ENCODE measurements at places on chromosomes 1 and 21.

GRCh38 chr1:204382714-204383083 is 23.0 kb upstream of the PLEKHA6 start:
- no peak for DNase-seq

DNA sequence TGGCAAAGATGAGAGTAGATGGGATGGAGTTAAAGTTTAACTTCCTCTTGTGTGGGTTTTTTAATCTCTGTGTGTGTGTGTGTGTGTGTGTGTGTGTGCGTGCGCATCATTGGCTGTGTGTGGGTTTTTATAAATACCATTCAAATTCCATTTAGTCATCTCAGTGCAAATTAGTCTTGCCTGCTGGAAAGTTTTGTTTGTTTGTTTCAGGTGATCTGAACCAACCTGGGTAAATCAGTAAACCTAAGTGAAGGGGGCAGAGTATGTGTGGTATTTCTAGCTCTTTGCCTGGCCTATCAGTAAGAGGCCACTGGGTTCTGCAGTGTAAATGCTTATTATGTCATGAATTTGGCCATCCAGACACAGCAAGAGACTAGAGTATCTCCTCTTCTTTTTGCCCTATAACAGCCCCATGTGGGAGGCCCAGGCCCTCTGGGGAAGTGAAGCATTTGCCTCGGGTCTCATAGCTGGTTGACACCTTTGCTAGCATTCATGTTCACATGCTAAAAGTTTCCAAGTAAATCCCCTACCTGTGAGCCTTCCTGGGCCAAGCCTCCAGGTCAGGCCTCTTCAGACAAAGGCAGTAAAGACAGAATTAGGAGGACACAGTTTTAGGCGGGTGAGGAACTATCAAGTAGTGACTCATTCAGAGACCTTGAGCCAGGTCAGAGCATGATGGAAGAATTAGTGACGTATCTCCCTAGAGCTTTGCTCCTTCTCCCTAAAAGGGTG is 14.7 kb downstream of the INTS3 start:
- DNase-seq = peak; percentile 67

- no peak for DNase-seq
Measured at GRCh38 chr1:168008595-168008994, 71.7 kb upstream of the MPC2 start.

GRCh38 chr1:193406901-193407300 is 220.5 kb upstream of the B3GALT2 start:
- DNase-seq = peak; percentile 56

DNA sequence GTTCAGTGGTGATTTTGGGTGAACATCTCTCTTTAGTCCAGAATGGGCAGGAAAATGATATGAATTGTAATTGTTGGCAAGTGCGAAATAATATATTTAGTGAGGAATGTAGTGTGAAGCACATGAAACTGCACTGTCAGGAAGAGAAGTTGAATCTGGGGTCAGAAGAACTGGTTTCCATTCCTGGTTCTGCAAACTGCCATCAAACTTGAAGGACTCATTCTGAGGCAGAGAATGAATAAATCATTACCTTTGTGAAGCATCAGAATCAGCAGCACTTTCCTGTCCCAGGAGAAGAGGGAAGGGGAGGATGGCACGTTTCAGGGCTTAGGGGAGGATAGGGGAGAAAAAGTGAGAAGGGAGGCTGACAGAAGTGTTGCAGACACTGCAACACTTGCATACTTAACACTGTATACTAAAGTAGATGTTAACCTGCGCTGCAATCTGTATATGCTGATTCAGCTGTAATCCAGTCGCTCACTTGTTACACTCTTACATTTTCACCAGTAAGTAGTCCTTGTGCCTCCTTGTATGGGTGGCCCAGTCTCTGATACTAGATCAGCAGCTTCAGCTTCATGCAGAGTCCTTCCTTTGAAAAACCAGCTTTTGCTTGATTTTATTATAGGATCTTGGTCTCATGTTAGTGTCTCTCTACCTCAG is 10.5 kb upstream of the RPTN start:
- DNase-seq = no peak

- DNase-seq = no peak
Measured at GRCh38 chr1:214912127-214912526, 170.4 kb upstream of the KCNK2 start.

GRCh38 chr1:6257541-6258069 is 3.3 kb downstream of the GPR153 start:
- no peak for DNase-seq

DNA sequence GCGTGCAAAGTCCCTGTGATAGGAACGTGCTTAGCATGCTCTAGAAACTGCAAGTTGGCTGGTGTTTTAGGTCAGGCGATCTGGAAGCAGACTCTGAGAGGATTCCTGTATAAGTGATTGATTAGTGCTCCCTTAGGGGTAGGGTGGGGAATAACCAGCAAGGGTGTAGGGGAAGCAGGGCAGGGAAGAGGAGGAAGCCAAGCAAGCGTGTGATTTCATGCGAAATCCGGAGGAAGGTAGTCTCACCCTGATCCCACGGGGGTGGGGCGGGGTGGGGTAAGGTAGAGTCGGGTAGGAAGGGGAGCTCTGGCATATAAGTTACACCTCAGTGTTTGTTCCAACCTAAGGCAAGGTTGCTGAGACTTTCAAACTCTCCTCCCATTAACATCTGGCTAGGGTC is 24.9 kb upstream of the CTPS1 start:
- no peak for DNase-seq

DNA sequence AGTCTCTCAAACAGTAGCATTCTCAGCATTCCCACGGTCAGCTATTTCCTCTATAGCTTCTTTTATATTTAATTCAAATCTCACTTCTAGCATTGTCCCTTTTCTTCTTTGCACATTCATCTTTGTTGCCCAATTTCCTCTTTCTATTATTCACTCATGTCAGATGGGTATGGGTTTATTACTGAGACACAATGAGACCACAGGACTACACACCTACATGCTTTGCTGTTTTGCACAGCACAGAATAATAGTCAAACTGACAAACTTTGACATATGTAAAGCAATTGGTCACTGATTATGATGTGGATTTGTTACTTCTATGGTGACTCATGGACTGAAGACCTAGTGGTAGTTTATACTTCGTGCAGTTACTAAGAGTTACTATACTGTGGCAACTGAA is 5.8 kb upstream of the CD1C start:
- peak; percentile 58 for DNase-seq

DNA sequence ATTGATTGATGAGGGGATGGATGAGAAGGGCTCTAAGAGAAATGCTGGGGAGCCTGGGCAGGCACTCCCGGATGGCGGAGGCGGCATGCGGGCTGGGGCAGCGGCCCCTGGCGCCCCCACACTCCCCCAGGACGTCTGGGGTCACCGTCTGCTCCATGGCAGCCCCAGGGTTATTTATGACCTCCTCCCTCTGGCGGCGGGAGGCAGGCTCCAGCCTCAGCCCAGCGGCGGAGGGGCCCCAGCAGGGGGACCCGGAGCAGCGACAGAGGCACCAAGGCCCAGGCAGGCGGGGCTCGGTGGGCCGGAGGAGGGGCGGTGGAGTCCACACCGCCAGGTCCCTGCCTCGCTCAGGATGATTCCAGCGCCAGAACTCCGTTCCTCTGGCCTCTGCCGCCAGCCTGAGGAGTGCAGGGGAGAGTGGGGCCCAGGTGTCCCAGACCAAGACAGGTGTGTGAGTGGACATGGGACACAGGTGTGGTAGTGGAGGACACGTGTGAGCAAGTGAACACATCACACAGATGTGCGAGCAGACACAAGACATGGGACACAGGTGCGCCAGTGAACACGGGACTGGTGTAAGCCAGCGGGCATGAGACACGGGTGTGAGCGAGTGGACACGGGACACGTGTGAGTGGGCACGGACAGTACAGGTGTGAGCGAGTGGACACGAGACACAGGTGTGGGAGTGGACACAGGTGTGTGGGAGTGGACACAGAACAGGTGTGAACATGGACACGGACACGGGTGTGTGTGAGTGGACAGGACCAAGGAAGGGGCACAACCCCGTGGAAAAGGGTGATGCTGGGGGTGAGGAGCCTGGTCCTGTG is 2.5 kb upstream of the SAMD11 start:
- peak; percentile 88 for DNase-seq

- peak; percentile 89 for DNase-seq
Measured at GRCh38 chr1:206658264-206658980, 23.1 kb downstream of the DYRK3 start.

DNA sequence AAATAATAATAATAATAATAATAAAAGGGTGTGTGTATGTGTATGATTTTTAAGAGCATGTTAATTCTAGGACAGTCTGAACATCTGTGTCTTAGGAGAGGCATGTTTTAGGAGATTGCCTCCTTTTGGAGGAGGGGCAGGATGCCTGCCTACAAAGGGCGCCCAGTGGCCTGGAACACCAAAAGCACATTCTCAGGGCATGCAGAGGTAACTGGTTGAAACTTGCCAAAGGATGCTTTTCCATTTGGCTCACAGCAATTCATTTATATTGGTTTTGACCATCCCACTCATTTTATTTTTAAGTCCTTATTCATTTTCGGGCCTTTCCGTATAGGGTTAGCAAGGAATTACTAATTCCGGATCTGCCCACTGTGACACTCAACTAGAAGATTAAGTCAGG is 21.1 kb upstream of the LAMC2 start:
- no peak for DNase-seq

- peak; percentile 82 for DNase-seq
Measured at GRCh38 chr1:110011527-110012041, 22.8 kb upstream of the STRIP1 start.

DNA sequence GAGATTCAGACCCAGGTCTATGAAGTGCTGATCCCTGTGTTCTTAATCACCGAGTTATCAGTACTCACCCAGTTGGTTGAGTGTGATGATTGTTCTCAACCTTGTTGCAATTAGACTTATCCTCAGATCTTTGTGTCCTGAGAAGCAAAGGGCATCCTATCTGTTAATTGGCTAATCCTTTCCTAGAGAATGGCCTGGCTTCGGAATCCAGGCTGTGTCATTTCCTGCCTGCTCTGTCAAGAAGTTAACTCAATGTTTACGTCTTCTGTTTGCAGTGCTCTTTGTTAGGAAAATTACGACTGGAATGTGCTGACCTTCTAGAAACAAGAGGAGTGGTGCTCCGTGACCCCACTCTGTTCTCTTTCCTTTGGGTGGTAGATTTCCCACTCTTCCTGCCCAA is 14.7 kb downstream of the GAS5 start:
- DNase-seq = no peak

DNA sequence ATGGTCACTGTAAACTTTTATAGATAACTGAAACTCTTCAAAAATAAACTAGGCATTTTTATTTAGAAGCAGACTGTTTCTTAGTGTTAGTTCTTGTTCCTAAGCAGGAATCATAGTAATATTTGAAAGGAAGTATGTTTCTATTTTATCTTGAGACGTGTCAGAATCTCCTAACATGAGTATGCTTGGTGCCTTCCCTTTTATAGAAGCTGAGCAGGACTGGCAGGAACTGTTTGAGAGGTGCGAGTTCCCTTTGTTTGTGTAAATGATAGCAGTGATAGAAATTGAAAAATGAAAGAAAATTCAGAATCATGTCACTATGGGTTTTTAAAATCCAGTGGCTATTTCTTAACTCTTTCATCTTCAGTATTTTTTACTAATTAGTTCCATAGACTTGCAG is 56.9 kb downstream of the LRRC8D start:
- no peak for DNase-seq

DNA sequence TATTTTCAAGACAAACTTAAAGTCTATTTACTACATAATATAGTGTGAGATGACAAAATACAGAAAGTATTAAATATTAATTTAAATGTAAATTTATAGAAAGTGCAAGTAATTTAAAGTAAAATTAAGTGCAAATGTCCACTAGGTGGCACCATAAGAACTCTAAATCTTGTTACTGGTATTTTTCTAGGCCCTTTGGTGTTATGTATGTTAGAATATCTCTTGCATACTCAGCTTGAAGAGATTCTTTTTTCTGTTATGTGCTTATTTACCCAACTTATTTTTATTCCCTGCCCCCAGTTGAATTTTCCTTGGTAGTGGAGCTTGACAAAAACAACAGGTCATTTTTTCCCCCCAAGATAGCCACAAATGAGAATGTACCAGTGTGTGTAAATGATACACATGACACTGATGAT is 71.5 kb downstream of the RPS6KC1 start:
- DNase-seq = peak; percentile 64

DNA sequence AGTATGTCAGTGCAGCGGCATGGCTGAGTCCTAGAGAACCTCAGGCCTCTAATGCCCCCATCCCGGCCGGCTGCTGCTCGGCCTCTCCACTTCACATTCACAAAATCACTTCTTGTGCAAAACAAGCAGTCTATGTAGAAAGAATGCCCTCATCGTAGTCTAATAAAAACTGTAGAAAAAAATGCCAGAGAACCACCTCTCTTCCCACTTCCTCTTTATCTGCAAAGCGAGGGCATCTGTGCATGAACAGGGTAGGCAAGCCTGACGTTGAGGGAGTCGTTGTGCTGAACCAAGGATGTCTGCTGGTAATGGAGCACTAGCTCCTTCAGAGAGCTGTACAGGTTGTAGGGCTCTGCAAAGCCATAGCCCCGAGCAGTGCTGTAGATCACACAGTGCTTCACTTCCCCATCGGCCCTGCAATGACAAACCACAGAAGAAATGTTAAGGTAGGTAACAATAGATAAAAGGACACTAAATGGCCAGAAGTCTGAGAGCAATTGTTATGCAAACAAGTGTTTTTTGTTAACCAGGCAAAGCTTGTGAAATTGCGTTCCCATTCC is 88.9 kb downstream of the PIK3R3 start:
- DNase-seq = peak; percentile 67

- no peak for DNase-seq
Measured at GRCh38 chr1:76129731-76130130, 55.2 kb downstream of the ST6GALNAC3 start.

DNA sequence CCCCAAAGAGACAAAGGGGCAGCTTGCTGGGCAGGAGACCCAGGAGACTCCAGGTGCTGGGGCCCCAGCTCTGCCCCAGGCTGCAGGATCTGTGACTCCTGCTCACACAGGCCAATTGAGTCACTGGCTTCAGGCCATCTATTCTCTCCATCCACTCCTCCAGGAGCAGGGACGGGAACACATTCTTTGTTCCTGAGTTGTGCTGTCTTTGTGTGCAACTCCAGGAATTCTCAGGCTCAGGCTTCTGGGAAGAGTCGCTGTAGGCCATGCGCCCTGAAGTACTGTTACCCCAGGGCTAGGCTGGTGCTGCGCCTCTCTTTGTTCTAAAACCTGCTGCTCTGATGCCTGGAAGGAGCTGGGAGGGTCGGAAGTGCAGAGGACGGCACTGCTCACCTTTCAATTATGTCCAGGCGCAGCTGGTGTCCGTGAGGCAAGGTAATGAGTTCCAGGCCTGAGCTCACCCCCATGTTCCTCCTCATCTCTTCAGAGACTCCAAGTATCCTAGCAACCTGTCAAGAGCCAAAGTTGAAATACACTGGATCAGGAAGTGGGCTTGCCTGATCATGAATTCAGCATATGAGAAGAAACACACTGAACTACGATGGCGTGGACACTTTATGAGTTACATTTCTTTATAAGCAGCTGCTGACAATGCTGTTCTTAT is 105.9 kb downstream of the BCAR3 start:
- no peak for DNase-seq
